ENCODE measurements at places on chromosomes 4 and X. TPM values are rescaled to one million over a fixed set of nuclear protein-coding genes. Genes with fewer than 3 reads are reported as not detected.

- no peaks in the 10 kb centered on the region for H3K4me1 ChIP-seq
- no peak overlapping the region for H3K4me3 ChIP-seq
- H3K36me3 ChIP-seq: no peaks in the 10 kb centered on the region
- no peaks in the 10 kb centered on the region for H3K27me3 ChIP-seq
- DNase-seq: no peak
- H3K27ac ChIP-seq: no peak overlapping the region
Measured at GRCh38 chrX:152821145-152821765, 9.3 kb downstream of the CETN2 start.

GRCh38 chr4:82043081-82043808, 330.5 kb downstream of the HNRNPD start:
- no peak overlapping the region for H3K27ac ChIP-seq
- peak overlapping the region; percentile 53 for H3K4me3 ChIP-seq

GRCh38 chr4:149781150-149781549, 34.5 kb downstream of the IQCM start:
- H3K4me3 ChIP-seq: no peak overlapping the region
- no peaks in the 10 kb centered on the region for H3K27me3 ChIP-seq
- H3K27ac ChIP-seq: no peak overlapping the region
- no peaks in the 10 kb centered on the region for H3K4me1 ChIP-seq

Gene DOCK11
- 9.4 TPM for total RNA-seq

Gene GBA3
- total RNA-seq: not detected

GRCh38 chrX:155048977-155049619, 21.8 kb downstream of the CMC4 start:
- DNase-seq: no peak
- no peaks in the 10 kb centered on the region for H3K27me3 ChIP-seq
- no peaks in the 10 kb centered on the region for H3K36me3 ChIP-seq
- no peak overlapping the region for H3K4me3 ChIP-seq
- no peak overlapping the region for H3K27ac ChIP-seq

GRCh38 chr4:157220371-157220881, at the start of gene GRIA2:
Gene GRIA2 (plus strand): TSS chr4:157220728. CDS start chr4:157221043, 315 bp downstream.
- peak within 1 kb of the TSS; percentile 34 for H3K4me3 ChIP-seq
- DNase-seq: peak; percentile 42
- H3K27ac ChIP-seq: no peak within 1 kb of the TSS
- H3K36me3 ChIP-seq: no peaks in the 10 kb centered on the region
- peaks cover 64% of the 10 kb centered on the region for H3K27me3 ChIP-seq

GRCh38 chrX:41382714-41383645, 49.0 kb downstream of the DDX3X start:
- no peaks in the 10 kb centered on the region for H3K27me3 ChIP-seq
- no peak for DNase-seq
- H3K27ac ChIP-seq: no peak overlapping the region

GRCh38 chr4:169506903-169507302, 105.5 kb downstream of the NEK1 start:
- H3K4me1 ChIP-seq: no peaks in the 10 kb centered on the region
- H3K4me3 ChIP-seq: no peak overlapping the region
- H3K27ac ChIP-seq: no peak overlapping the region
- H3K27me3 ChIP-seq: no peaks in the 10 kb centered on the region
- H3K36me3 ChIP-seq: peaks cover 26% of the 10 kb centered on the region

DNA sequence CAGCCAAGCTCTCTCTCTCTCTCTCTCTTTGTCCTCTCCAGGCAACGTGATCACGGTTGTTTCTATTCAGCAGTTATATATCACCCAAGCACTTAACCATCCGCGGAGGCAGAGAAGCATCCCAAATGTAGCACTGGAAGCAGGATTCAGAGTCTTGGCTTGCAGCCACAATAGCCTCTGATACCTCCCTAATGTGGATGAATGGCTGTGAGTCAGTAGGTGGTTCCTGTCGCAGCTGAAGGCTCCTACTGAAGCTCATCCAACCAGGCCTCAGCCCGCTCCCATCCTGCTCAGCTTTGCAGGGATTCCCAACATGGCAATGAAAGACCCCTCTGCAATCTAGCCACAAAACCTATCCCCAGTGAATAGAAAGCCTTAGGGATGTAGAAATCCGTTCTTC, 5.1 kb downstream of the HS6ST2 start:
- H3K27ac ChIP-seq: no peak overlapping the region
- no peak for DNase-seq
- peaks cover 5% of the 10 kb centered on the region for H3K4me1 ChIP-seq
- H3K4me3 ChIP-seq: no peak overlapping the region

DNA sequence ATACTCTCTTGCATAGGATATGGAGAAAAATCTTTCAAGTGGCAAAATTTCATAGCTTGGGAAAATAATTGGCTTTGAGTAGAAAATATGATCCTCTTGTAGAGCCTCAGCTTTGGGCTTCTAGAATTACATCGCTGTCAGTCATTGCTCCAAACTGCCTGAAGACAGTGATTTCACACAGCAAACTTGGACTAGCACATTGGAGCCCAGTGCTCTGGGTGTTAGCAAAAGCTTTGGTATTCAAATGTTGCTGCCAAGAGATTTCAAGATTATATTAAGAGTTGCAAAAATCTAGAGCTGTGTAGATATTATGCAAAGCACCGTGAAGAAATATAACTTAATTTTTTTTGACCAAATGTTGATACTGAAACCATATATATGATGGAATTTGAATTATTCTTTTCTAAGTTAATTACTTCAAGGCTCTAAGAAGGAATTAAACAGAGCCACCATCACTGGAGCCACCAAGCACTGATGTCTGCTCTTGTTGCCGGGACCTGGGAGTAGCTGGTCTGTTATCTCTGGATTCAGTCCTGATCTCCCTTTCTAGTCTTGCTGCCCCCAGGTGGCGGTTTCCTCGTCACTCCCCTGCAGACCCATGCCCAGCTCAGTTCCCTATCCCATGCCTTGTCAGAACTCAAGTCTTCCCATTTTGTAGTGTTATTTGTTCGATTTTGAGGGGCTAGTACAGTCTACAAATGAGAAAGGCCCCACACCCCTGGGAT, 260.7 kb upstream of the SFRP2 start:
- DNase-seq: no peak
- no peaks in the 10 kb centered on the region for H3K4me1 ChIP-seq
- H3K4me3 ChIP-seq: no peak overlapping the region
- no peaks in the 10 kb centered on the region for H3K36me3 ChIP-seq

- peak overlapping the region; percentile 89 for H3K27ac ChIP-seq
- peak; percentile 56 for DNase-seq
- H3K27me3 ChIP-seq: no peaks in the 10 kb centered on the region
- H3K4me1 ChIP-seq: peaks cover 21% of the 10 kb centered on the region
- H3K4me3 ChIP-seq: no peak overlapping the region
Measured at GRCh38 chr4:185839194-185839712, 27.3 kb upstream of the SORBS2 start.

Gene TECRL
- total RNA-seq: 1,198 TPM

Gene CT45A3
- not detected for total RNA-seq

DNA sequence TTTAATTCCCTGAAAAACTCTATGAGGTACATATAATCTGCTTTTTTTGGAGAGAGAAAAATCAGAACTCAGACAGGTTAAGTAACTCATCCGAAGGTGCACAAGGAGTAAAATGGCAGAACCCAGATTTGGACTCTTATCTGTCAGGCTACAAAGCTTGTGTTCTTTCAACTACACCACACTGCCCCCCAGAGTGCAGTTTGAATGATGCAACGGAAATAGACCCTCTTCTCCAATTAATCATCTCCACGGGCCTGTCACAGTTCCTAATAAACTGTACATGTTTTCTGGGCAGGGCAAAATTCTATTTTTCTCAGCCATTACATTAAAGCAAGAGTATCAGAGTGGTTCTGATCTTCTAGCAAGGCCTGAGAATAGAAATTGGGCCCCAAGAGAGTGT, 35.3 kb upstream of the DCX start:
- H3K27ac ChIP-seq: no peak overlapping the region
- DNase-seq: no peak
- H3K4me1 ChIP-seq: no peaks in the 10 kb centered on the region
- no peaks in the 10 kb centered on the region for H3K36me3 ChIP-seq

DNA sequence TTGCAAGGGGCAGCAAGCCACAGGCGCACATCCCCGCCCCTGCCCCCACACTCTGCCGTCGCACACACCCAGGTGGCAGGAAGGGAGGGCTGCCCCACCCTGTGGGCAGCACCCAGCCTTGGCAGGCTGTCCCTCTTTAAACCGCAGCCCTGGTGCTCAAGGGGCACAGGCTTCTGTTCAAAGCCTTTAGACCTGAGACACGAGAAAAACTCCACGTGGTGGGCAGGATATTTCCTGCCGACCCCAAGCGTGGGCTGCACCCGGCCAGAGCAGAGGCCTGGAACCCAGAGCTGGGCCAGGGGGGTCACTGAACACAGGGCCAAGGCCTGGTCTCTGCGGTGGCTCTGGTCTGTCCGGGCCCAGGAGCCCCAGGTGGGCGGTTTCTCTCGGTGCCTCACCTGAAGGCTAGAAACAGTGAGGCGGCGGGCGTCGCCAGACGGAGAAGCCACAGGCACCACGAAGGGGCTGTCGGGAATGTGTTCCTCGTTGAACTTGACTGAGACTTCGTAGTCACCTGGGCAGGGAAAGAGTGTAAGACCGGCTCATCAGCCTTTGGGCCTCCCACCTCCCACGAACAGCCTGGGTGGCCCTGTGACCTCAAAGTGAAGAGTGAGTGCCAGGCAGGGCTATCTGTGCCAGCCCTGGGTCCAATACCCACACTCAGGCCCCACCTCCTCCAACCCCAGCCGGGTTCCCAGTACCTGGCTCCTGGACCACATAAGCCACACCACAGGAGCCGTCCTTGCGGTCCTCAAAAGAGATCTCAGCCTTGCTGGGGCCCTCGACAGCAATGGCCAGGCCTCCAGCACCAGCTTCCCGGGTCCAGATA, 23.0 kb downstream of the FLNA start:
- H3K27me3 ChIP-seq: no peaks in the 10 kb centered on the region
- peaks cover 83% of the 10 kb centered on the region for H3K36me3 ChIP-seq
- H3K4me3 ChIP-seq: no peak overlapping the region
- peaks cover 3% of the 10 kb centered on the region for H3K4me1 ChIP-seq
- no peak for DNase-seq

- H3K36me3 ChIP-seq: no peaks in the 10 kb centered on the region
- peaks cover 5% of the 10 kb centered on the region for H3K4me1 ChIP-seq
- DNase-seq: no peak
- no peak overlapping the region for H3K27ac ChIP-seq
- H3K4me3 ChIP-seq: no peak overlapping the region
- H3K27me3 ChIP-seq: peaks cover 50% of the 10 kb centered on the region
Measured at GRCh38 chr4:1473718-1474117, 67.5 kb upstream of the NKX1-1 start.

DNA sequence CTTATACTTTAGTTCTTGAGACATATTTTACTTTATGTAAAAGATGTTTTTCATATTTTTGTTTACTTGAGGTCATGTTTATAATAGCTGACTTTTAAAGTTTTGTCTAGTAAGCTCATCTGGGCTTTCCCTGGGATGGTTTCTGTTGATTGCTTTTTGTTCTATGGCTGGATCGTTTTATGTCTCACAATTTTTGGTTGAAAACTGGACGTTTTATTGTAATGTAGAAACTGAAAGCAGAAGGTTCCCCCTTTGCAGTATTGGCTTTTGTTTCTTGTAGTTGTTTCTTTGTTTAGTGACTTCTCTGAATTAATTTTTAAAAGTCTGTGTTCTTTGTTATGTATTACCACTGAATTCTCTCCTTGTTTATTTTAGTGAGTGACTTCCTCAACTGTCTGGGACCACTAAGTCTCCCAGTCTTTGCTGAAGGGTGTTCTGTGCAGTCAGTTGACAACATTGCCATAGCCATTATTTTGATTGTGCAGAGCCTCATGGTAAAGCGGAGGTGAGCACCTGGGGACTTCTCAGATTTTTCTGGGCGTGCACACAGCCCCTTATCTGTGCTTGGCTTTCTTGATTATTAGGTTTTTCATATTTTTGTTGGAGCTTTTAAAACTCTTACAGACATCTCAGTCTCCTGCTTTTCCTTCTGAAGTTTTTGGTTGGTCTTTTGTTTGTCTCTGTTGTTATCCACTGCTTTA, 31.0 kb downstream of the KDM6A start:
- no peak for DNase-seq
- H3K27me3 ChIP-seq: no peaks in the 10 kb centered on the region
- no peaks in the 10 kb centered on the region for H3K36me3 ChIP-seq

GRCh38 chrX:47156611-47157520, 11.8 kb downstream of the RBM10 start:
- H3K27me3 ChIP-seq: no peaks in the 10 kb centered on the region
- H3K27ac ChIP-seq: no peak overlapping the region
- no peak for DNase-seq
- peaks cover 54% of the 10 kb centered on the region for H3K36me3 ChIP-seq

GRCh38 chr4:94803181-94803580, 45.4 kb downstream of the BMPR1B start:
- no peaks in the 10 kb centered on the region for H3K36me3 ChIP-seq
- H3K4me3 ChIP-seq: no peak overlapping the region
- no peak for DNase-seq
- H3K4me1 ChIP-seq: peaks cover 13% of the 10 kb centered on the region
- H3K27me3 ChIP-seq: no peaks in the 10 kb centered on the region
- no peak overlapping the region for H3K27ac ChIP-seq

Gene EXOSC9
- total RNA-seq: 12.1 TPM

Gene CPE
- 28.8 TPM for total RNA-seq

DNA sequence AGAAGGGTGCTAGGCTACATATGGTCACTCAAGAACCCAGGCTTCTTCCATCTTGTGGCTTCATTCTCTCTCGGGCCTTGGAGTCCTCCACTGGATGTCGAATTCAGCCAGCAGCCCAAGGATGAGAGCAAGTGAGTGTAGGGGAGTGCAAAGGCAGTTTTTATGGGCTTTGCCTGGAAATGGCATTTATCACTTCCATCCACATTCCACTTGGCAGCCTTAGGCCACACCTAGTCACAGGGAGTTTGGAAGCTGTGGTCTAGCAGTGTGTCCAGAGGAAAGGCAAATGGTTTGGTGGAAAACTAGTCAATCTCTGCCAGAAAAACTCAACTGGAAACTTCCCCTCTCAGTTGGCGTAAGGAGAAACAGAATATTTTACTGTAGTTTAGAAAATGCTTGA, 59.0 kb downstream of the NHS start:
- no peak overlapping the region for H3K27ac ChIP-seq
- no peak overlapping the region for H3K4me3 ChIP-seq
- H3K4me1 ChIP-seq: no peaks in the 10 kb centered on the region
- no peaks in the 10 kb centered on the region for H3K27me3 ChIP-seq
- DNase-seq: no peak
- no peaks in the 10 kb centered on the region for H3K36me3 ChIP-seq

DNA sequence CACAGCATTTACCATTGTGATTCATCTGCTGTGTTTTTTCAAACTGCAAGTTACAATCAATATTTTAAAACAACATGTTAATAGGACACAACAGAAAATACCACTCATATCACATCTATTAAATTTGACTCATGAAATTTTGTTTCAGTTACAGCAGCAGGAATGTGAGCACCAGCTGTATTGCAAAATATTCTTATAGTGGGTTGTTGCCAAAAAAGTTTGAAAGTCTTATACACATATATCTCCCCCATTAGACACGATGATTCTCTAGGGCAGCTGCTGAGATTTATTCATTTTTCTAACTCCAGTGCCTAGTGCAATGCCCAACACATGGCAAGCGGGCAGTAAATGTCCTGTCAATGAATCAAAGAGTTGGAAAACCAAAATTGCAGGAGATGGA, 26.6 kb upstream of the NKX3-2 start:
- no peak overlapping the region for H3K4me3 ChIP-seq
- H3K27ac ChIP-seq: no peak overlapping the region
- no peak for DNase-seq
- H3K36me3 ChIP-seq: peaks cover 88% of the 10 kb centered on the region
- H3K4me1 ChIP-seq: no peaks in the 10 kb centered on the region

All from heart right ventricle (tissue), 16 donors.